H1 (cell line): ENCODE measurements at places on chromosomes 4 and X.

DNA sequence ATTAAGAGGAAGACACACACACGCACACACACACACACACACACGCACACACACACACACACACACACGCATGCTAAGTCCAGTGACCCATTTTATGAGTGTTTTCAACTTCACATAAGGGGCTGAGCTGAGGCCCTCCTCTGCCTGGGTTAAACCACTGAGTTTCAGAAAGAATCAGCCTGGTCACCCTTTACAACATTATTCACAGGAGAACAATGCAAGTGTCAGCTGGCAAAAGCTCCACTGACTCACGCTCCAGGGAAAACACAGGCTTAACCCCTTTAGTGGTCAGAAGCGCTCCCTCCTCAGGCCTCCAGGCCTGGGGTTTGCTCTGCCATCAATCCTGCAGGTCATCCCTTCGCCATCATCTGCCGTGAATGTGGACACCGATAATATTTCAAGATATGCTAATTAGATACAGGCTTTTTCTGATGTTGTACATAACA lies 46.9 kb downstream of the ACOX3 start:
- no peak for DNase-seq

- DNase-seq = no peak
Measured at GRCh38 chr4:9927341-9928007, 93.8 kb downstream of the SLC2A9 start.

GRCh38 chr4:152696764-152697261 lies 17.0 kb upstream of the TMEM154 start:
- DNase-seq = no peak

- DNase-seq = no peak
Measured at GRCh38 chr4:833731-834367, 7.9 kb upstream of the CPLX1 start.

DNA sequence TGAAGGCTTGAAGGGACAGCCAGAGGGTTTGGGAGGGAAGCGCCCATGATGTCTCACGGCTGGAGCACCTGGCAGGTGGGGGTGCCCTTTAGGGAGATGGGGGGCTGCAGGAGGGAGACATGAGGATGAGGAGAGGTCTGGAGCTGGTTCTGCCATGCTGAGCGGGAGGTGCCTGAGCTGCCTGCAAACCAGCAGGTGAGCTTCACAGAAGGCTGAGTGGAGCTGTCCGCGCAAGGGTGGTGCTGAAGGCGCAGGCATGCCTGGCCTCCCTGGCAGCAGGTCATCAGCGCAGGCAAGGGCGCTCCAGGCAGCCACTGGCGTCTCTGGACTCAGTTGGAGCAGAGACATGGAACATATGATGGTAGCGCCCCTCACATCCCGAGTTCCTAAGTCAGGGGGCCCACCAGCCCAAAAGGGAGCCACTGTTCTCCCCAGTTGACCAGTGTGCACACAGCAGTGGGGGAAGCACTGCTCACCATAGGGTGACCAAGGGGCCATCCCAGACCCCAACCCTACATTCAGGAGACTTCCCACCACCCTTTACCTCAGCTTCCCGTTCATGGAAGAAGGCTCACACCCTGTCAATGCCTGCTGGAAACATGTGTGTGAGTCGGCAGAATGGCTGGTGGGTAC lies 25.8 kb downstream of the ADRA2C start:
- peak; percentile 95 for DNase-seq

GRCh38 chr4:155959417-155959816 lies 5.8 kb upstream of the CTSO start:
- DNase-seq = no peak

- DNase-seq = no peak
Measured at GRCh38 chr4:56128213-56128612, 179.5 kb downstream of the CEP135 start.

- DNase-seq = no peak
Measured at GRCh38 chr4:164396439-164396838, 357.5 kb upstream of the SMIM31 start.

DNA sequence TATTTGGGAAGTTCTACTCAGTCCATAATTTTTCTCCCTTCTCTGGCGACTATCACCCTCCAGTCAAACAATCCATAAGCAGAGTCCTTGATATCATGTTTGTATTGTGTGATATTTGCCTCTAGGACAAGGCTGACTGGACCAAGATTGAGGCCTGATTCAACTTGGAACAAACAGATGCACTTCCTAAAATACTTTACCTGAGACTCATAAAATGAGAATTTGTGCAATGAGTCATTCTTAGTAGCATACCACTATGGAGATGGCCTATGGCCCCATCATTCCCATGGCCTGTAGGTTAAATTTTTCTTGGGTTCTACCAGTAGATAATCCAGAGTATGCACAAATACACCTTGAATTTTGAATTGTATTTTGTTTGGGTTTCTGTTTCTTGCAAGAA lies 74.2 kb upstream of the DMD start:
- no peak for DNase-seq

DNA sequence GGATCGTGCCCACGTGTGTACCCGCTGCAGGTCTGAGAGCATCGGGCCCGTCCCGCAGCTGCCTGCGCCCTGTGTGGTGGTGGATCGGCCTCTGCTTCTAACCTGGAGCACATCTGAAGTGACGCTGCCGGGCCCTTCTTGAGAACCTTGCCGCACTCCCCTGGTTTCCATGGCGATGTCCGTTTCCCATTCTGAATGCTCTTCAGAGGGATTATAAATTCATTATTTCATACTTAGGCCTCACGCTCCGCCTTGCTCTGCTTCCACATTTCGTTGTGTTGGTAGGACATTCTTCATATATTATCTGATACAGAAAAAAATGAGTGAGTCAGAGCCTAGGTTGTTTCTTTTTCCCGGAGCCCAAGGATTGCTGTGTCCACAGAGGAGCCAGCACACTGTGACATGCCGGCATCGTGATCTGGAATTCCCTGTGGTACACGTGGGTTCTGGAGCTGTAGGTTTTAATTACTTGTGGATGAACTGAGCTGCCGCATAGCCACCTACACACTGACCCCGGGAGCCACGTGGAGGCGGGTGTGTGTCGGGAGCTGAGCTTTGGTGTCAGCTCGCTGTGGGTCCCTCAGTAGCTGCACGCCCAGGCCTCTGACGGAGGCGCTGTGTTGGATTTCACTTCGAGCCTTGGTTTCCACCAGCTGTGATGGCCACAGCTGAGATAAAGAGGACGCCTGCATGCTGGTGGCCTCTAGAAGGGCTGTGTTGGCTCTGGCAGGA lies 63.4 kb downstream of the PSAPL1 start:
- no peak for DNase-seq

- DNase-seq = no peak
Measured at GRCh38 chr4:142719854-142720541, 126.1 kb downstream of the INPP4B start.

GRCh38 chrX:46278572-46278971 lies 266.6 kb downstream of the ZNF674 start:
- no peak for DNase-seq

DNA sequence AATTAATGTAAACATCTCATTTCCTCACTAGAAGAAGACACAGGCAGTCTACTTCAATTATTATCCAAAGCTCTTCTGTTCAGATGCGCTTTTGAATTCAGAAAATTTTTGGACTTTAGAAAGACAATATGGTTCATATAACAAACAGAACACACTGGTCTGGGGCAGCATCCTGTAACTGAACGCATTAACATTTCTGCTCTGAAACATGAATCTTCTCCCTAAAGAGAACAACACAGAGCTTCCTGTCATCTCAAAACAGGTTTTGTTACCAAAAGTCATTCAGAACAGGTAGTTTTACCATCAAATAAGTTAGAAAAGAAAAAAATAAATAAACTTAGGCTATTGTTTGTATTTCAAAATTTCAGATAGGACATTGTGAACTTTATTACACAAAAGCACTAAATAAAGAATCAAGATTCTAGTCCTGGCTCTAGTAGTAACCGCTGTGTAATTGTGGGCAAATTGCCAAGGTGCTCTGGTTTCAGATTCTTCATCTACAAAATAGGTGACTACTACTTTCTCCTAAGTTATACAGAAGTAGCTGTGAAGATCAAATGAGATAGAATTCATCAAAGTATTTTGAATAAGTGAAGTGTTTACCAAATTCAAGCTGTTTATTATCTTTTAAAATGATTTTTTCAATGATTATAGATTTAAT lies 252.3 kb upstream of the RASGEF1B start:
- DNase-seq = no peak

DNA sequence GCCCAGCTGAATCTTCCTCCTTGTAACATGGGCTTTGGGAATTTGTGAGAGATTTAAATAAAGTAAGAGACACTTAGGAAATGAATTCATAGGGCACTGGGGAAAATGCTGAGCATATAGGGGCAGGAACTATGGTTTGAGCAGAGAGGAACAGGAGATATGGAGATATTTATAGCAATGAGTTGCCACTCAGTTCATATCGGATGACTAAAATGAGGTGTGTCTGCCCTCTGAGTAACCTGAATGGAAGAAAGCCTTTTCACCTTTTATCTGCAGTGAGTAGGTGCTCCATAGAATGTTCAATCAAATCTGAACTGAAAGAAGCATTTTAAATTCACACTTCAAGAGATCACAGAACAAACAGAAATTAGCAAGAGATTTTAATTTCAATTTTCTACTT lies 105.7 kb downstream of the CEP44 start:
- no peak for DNase-seq

GRCh38 chr4:135185256-135185655 lies 983.7 kb upstream of the PABPC4L start:
- DNase-seq = peak; percentile 27

- no peak for DNase-seq
Measured at GRCh38 chrX:138872537-138872936, 161.0 kb upstream of the FGF13 start.

DNA sequence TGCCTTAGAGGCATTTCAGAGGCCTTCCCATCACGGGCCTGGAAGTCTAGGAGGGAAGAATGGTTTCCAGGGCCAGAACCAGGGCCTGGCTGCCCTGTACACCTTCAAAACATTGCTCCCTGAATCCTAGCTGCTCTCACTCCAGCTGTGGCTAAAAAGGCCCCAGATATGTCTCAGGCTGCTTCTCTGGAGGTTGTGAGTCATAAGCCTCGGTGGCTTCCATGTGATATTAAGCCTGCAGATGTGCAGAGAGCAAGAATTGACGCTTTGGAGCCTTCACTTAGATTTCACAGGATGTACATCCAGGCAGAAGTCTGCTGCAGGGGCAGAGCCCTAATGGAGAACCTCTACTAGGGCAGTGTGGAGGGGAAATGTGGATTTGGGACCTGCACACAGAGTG lies 502.5 kb downstream of the GRXCR1 start:
- no peak for DNase-seq

- DNase-seq = no peak
Measured at GRCh38 chrX:19955306-19955705, 35.6 kb downstream of the BCLAF3 start.

DNA sequence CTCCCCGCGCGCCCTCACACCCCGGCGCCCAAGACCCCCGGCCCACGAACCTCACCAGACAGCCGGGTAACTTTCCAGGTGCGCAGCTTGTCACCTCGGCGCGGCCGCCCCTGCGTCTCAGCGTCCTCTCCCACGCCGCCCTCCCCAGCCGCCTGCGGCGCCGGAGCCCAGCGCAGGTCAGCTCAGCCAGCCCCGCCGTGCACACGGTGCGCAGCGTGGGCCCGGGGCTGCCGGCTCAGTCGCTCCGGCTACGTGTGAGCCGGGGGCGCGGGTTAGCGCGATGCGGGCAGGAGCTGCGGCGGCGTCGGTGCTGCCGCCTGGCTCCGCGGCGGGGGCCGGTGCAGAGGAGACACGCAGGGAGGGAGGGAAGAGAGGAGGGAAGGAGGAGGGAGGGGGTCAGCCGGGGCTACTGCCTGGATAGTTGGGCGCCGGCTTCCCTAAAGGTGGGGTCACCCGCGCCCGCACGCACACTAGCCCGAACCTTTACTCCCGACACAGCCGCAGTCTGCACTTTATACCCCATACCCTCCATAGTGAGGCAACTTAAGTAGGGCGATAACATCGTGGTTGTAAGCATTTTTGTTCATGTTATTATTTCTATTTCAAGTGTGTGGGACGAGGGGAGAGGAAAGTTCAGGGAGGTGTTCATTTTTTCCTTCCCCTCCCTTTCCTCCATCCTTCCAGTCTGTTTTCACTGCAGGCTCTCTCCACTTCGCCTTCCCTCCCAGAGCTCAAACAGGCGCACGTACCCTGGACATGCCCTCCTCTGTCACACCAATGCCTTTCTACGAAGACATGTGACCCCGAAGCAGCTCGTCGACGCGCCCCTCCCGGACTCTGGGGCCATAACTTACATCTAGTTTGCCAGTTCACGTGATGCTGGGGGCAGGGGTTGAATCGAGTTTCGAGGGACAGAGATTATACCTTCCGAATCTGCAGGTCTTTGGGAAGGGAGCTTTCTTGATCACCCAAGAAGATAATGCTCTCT lies at the start of gene PRKG2:
Gene PRKG2, minus strand, starts transcription at position 342 of the 988 bp plus-strand sequence. CDS start 10,175 bp downstream, outside the sequence.
- DNase-seq = peak; percentile 69

- DNase-seq = no peak
Measured at GRCh38 chr4:1293991-1294390, 4.3 kb downstream of the MAEA start.

- DNase-seq = no peak
Measured at GRCh38 chr4:154640999-154641398, 28.5 kb upstream of the FGG start.

GRCh38 chrX:10189317-10190268 lies 32.8 kb downstream of the CLCN4 start:
- DNase-seq = peak; percentile 83

GRCh38 chr4:84614891-84615290 lies 32.0 kb downstream of the CDS1 start:
- DNase-seq = no peak

- DNase-seq = no peak
Measured at GRCh38 chr4:78561677-78562076, 10.1 kb downstream of the ANXA3 start.

DNA sequence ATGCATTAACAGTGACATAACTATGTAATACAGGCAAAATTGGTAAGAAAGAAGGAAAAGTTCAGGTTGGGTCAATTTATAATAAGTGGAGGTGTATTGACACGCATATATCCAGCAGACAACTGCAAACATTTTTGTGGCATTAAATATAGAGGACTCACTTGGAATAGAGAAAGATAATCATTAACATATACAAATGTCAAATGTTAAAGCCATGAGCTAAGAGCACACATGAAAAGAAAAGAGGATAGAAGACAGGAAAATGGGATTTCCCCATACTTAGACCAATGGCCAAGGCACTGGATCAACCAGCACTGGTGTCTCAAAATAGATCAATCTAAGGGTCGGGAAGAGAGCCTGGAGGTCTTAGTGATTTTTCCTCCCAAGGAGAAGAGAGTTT lies 187.6 kb downstream of the PDGFC start:
- DNase-seq = no peak

- DNase-seq = no peak
Measured at GRCh38 chr4:11298451-11298850, 130.2 kb downstream of the HS3ST1 start.

DNA sequence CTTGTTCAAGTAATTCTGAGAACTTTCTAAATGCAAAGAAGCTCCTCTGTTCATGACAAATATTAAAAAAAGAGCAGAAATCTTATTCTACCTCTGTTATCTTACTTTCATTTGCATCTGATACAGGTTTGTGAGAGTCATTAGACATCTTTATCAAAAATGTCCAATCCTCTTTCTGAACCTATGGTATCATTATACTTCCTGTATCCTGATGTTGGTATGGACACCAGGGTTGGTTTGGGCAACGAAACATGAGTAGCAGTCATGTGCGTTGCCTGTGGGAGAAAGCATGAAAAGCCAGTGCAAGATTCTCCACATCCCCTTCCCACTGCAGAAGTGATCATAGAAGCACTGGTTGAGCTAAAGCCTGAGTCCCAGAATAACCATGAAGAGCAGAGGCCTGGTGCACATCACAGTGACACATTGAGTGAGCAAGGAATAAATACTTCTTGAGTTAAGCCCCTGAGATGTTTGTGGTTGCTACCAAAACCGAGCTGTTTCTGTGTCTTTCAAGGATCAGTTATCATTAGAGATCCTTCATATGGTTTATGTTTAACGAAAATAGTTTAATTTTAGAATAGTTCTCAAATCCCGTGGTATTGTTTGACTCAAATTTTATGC lies 197.2 kb downstream of the BANK1 start:
- no peak for DNase-seq
